NCI-H1092 (cell line): ENCODE measurements at places on chromosomes 2 and 18.

DNA sequence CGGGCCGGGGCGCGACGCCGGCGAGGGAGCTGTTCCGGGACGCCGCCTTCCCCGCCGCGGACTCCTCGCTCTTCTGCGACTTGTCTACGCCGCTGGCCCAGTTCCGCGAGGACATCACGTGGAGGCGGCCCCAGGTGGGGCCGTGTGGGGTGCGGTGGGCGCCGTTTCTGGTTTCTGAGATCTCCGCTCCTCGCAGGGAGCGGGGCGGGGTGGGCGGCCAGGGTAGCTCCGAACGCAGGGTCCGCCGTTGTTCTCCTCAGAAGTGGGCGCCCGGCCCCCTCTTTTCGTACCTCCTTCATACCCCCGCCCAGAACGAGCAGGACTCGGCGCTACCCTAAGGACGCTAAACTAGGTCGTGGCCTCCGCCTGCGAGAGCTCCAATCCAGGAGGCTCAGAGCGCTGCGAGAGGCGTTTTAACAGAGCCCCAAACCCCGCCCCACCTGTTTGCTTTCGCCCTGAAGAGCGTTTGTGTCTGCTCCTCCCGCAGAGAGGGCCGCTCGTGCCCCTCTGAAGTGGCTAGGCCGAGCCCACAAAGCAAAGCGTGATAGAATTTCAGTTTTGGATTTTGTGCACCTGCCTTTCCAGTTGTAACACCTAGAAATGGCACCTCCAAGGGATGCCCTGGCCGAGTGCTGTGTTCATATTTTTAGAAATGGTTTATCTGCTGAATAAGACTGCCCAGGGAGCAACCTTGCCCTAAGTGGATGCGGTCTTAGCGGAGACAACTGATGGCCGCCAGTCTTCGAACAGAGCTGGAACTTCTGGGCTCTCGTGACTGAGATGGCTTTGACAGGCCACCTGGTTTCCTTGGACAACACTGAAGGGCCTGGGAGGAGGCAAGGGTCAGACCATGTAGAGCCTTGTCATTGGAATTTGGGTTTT, 626 bp downstream of the CAPN10 start:
- peak; percentile 31 for DNase-seq

DNA sequence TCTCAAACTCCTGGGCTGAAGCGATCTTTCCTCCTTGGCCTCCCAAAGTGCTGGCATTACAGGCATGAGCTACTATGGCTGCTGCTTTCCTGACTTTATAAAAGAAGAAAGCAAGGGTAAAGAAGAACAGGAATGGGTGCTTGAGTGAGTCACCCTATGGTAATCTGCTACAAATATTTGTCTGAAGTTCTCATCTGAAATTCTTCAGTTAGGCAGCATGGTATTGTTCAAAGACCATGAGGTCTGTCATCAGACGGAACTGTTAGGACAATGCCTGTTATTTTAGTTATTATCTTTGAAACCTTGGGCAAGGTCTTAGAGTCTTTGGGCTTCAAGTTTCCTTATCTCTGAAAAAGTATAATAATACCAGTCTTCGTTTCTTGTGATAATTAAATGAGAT, 695.8 kb downstream of the RNF144A start:
- no peak for DNase-seq

DNA sequence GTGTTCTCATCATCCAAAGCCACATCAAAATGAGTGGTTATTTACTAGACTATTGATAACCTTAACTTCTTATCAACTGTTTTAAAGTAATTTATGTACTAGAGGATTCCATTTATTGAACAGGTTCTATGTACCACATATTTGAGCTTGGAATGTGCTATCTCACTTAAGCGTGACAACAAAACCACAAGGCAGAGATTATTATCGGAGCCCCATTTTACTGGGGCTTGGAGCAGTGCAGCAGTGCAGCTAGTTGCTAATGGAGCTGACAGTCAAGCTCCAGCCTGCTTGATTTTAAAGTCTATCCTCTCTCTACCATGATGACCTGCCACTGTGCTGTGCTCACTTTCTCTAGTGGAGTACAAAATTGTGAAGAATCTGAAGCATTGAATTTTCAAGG, 24.6 kb downstream of the GCG start:
- DNase-seq, result no peak

- DNase-seq, result peak; percentile 61
These were observed 36.4 kb upstream of the FOSL2 start for GRCh38 chr2:28356095-28356911.

- no peak for DNase-seq
These were observed 97.9 kb downstream of the ACKR3 start for GRCh38 chr2:236667526-236667925.

GRCh38 chr2:11123001-11123809, 32.1 kb upstream of the SLC66A3 start:
- DNase-seq, result no peak

GRCh38 chr18:79763407-79763806, 34.3 kb upstream of the KCNG2 start:
- no peak for DNase-seq

DNA sequence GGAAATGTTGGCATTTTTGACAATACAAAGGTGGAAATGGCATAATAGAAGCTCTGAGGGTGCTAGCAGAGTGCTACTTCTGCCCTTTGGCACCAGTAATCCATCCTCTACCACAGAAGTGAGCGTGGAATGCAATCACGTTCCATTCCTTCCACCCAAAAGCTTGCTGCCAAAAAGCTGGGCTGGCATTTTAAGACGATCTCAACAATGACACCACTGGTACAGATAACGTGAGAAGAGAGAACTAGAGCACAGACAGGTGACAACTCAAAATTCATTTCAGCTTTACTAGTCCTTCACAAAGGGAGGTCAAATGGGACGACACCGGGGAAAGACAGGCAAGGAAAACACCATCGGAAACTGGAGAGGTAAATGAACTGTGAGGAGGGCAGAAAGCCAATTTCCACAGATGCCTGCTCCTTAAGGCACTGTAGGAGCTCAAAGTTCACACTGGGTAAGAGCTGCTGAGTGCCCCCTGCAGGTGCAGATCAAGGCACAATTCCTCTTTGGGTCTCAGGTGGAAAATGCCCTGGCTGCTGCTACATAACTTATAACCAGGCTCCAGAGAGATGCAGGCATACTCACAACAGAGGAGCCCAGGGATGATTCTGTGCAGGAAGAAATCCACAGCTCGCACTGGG, 50.7 kb upstream of the RNU4ATAC start:
- no peak for DNase-seq
